ENCODE measurements at places on chromosomes 2 and 18.

DNA sequence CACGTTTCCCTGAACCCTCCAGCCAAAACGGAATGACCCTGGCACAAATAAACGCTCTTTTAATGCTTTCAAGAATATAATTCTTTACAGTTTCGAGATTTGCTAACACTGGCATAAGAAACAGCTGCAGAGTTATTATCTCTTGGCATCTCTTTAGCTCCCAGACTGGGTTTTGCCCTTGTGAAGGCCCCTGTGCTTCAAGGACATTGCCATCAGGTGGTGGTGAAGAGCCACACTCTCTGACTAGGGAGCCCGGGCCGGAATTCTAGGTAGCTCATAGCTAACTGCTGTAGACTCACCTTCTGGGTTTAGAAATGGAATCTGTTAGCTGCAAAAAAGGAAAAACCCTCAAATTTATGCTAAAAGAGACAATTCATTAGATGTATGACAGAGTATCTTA is 13.3 kb upstream of the GALNT14 start:
- DNase-seq: no peak

- DNase-seq: no peak
Observed at GRCh38 chr2:33822964-33823363, 223.9 kb upstream of the FAM98A start.

DNA sequence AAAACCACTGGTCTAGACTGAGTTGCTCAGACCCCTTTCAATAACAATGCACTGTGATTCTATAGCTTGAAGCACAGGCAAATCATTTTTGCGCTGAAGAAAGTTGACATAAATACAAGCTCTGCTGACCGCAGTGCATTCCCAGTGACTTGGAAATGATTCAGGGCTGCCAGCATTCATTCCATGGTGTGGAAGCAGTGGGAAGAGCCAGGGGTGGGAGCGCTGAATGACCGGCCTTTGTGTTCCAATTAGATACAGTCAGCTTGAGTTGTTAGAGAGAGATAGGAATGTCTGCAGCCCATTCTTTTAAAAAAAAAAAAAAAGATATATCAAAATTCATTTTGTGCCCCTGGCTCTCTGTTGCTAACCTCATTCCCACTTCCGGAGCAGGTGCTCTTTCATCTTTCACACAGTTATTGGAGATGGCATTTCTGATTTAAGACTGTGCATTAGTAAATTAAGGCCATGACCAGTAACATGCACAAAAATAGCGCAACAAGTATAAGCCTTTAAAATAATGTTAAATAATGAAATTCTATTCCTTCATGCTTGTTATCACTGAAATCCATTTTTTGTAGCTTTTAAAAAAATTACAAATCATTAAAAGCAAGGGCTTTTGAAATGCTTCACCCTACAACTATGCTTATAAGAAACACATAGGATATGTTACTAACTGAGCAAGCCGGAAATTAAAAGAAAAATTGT is 59.4 kb upstream of the CTLA4 start:
- no peak for DNase-seq

- DNase-seq: no peak
Observed at GRCh38 chr18:67279988-67280387, 236.5 kb downstream of the DSEL start.

DNA sequence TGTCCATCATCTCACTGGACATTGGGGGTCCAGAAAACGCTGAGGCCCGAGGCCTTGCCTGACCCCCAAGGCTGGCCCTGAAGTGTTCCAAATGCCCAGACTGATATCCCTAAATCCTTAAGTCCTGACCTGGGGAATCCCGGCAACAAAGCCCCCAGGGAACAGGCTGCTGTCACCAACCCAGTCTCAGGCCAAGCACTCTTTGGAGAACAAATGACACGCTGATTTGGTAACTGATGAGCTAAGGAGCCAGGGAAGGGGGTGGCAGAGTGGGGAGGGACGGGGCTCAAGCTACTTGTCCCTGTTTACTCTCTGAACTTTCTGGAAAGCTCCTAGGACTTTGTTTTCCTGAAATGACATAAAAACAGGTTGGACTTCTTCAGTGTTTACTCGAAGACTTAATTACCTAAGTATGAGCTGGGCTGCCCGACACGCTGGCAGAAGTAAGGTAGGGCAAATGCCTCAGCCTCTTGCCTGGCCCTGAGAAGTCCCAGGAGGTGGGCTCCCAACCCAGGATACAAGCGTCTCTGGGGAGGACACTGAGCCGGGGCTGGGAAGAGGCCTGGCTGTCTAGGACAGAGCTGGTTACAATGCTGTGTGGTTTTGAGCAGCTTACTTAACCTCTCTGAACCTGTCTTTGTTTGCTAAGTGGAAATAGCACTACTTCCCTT is 105.5 kb upstream of the GLI2 start:
- DNase-seq: no peak

GRCh38 chr2:111178296-111178695 is 57.6 kb downstream of the BCL2L11 start:
- DNase-seq: no peak

GRCh38 chr2:69770193-69770702 is 28.3 kb downstream of the ANXA4 start:
- DNase-seq: no peak

DNA sequence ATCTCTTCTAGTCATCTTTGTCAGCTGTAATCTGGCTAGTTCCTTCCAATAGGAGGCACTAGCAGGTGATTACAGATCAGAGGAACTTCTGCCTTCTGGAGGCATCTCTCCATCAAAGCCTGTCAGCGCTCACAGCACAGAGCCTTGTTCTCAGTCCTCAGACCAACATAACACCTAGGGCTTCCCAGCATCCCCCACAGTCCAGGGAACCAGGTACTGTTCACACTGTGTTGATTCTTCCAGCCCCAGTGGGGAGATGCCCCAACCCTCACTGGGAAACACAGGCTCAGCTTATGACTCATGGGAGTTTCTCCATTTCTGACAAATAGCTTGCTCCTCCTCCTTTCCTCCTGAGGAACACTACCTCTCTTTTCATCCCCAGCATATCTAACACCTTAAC is 601.7 kb downstream of the CBLN2 start:
- no peak for DNase-seq

DNA sequence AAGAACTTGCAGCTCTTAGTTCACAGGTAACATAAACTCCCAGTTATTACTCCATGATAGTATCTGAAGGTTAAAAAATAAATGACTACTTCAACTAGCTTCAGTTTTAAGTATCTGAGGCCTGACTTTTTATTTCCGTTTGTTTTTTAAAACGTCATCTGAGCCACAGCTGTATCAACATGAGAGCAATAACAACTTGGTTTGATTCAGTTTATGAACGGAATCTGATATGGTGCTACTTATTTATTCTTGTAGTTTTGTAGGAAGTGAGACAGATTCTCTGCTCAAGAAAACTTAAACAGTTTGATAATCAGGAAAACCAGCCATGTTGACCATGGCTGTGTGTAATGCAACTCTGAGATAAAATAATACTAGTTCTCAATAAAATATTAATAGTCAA is 34.9 kb downstream of the NAB1 start:
- DNase-seq: no peak

- no peak for DNase-seq
Observed at GRCh38 chr2:158973116-158973956, 4.9 kb downstream of the TANC1 start.

DNA sequence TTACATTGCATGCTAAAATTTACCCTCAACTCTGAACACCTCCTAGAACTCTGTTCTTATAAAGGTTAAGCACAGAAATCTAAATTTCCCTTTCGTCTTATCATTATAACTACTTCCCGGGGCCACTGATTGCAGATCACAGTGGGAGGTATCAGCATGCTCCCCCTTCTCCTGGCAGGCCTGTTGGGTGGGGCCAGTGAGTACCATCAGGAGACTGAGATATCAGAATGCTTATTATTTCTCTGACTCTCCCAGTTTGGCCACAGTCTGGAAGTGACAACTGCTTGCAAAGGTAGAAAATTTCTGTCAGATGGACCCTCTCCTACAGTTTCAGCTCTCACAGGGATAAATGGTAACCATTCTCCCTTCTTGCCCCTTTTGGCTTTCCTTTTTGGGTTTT is 62.6 kb downstream of the DSEL start:
- DNase-seq: no peak

GRCh38 chr2:109213646-109214433 is 84.8 kb downstream of the SH3RF3 start:
- DNase-seq: no peak

Data from activated naive CD8-positive, alpha-beta T cell treated with anti-CD3 and anti-CD28 coated beads, Interleukin-2, amount 50 U/mL, for 16 hours (primary cell).